ENCODE measurements at places on chromosomes 13 and 19. TPM values are rescaled to one million over a fixed set of nuclear protein-coding genes. Genes with fewer than 3 reads are reported as not detected.

PEAK3 gene
- total RNA-seq, result not detected

ANGPTL8 gene
- total RNA-seq, result not detected

ACP7 gene
- not detected for total RNA-seq

TMEM38A gene
- 4.5 TPM for total RNA-seq

KCNJ14 gene
- 2.7 TPM for total RNA-seq

KASH5 gene
- not detected for total RNA-seq

TLE6 gene
- total RNA-seq, result 0.89 TPM

CCDC8 gene
- not detected for total RNA-seq

CD37 gene
- not detected for total RNA-seq

UNC13A gene
- 0.15 TPM for total RNA-seq

CEACAM4 gene
- not detected for total RNA-seq

CYTH2 gene
- 70.3 TPM for total RNA-seq

ZNF44 gene
- 10.3 TPM for total RNA-seq

INSL3 gene
- total RNA-seq, result not detected

ETV2 gene
- total RNA-seq, result 0.44 TPM

SYDE1 gene
- 22.6 TPM for total RNA-seq

FFAR1 gene
- total RNA-seq, result not detected

NCR1 gene
- total RNA-seq, result not detected

MCEMP1 gene
- total RNA-seq, result 0.44 TPM

KCNN1 gene
- not detected for total RNA-seq

REEP6 gene
- total RNA-seq, result 3.8 TPM

ZNF793 gene
- total RNA-seq, result not detected

ZNF835 gene
- not detected for total RNA-seq

MISP gene
- total RNA-seq, result 33.7 TPM

PRKACA gene
- total RNA-seq, result 44.7 TPM

HSH2D gene
- total RNA-seq, result not detected

All from MCF 10A (cell line).